Activated CD4-positive, alpha-beta T cell treated with anti-CD3 and anti-CD28 coated beads, Interleukin-2, amount 50 U/mL, for 24 hours (primary cell): ENCODE measurements at places on chromosomes 7 and 10.
A peak's percentile ranks its signal among the peaks of the same experiment; 100 is the strongest.

DNA sequence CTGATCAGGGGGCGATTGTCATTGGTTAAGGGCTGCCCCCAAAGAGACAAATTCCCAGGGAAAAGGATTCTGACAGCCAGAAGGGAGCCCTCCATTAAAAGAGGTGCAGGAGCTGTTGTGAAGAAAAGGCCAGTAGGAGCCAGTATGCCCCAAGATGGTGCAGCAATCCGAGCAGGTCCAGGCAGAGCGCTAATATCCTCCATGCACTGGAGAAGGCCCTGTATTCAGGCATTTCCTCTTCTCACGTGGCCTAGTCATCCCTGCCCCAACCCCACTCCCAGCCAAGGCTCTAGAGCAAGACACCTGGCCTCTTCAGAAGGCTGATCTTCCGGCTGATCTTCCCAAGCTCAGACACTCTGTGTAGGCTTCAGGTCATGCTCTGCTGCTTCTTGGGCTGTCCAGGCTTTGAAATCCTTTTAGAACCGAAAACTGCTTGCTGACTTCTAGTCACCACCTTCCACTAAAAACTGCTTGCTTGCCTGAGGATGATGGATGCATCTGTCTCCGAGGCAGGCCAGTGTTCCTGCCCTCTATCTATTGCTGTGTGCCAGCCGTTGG, 77.4 kb downstream of the CYP26A1 start:
- no peak for DNase-seq

GRCh38 chr7:87204933-87205332, 14.6 kb downstream of the TMEM243 start:
- DNase-seq = no peak

DNA sequence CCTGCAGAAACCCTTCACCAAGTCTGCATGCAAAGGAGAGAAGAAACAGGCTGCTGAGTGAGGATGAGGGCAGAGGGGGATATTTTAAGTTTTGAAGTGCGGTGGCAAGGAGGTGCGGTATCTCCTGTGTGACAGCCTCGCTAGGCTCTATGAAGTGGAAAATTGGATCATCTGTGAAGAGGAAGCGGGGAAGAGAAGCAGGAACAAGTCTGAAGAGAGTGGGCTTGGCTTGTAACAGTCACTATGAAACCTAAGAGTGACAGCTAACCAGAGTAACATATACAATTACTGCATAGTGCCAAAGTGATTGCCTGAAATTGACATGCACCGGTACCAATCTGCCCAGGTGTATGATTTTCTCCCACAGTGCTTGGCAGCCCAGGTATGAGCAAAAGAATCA, 287.5 kb upstream of the KLF14 start:
- no peak for DNase-seq

DNA sequence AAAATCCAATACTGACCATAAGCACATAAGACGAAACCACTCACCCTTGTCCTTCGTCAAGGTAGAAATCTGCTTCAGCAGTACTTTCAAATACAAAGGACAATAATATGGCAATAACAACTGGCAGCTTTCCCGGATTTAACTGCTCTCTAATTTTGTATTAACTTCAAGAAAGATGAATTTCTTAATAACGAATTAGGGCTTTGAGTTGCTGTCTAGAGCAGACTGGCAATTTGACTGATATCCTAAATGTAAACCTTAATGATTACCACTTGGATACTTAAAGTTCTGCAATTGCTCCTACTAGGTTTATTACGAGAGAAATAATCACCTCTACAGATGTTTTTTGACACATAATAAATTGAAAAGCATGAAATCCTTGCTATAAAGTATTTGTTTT, 418.7 kb downstream of the MAGI2 start:
- no peak for DNase-seq

DNA sequence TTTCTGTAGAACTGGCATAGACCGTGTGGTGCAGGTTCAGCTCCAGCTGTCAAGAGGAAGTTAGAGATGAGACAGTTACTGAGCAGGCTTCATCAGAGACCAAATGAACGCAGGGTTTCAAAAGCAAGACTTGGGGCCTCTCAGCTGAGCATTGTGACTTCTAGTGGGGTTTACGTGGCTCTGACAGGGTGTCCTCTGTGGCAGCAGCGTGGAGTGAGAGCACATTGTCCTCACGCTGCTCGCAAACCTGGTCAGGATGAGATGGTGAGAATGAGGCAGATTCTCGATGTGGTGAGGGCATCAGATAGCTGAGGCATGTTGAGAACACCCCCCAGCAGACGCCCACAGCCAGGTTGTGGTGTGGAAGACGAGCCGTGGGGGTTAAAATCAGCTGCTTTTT, 126.0 kb downstream of the DNAJB6 start:
- DNase-seq = no peak

- DNase-seq = peak; percentile 72
Observed at GRCh38 chr7:37342688-37343471, 105.8 kb downstream of the ELMO1 start.

GRCh38 chr7:143884969-143885559, 16.9 kb downstream of the TCAF1 start:
- no peak for DNase-seq

DNA sequence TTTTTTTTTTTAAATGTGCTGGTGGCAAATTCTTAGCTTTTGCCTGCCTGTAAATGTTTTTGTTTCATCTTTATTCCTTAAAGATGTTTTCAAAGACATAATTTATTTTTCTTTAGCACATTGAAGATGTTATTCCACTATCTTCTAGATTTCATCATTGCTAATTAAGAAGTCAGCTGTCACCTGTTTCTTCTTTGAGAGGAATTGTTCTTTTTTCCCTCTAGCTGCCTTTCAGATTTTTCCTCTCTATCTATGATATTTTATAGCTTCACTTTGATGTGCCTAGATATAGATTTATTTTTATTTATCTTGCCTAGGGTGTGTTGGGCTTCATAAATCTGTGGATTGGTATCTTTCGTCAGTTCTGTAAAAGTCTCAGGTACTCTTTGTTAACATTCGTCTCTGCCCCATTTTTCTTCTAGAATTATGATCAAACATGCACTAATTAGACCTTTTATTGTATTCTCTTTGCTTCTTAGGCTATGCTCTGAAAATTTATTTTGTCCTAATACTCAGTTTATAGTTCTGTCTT, 50.0 kb upstream of the GATA3 start:
- DNase-seq = no peak
